Stimulated activated CD8-positive, alpha-beta memory T cell treated with anti-CD3 and anti-CD28 coated beads, Interleukin-15, amount 100 ng/mL, for 1 hour (primary cell): ENCODE measurements at places on chromosomes 7 and 10.

DNA sequence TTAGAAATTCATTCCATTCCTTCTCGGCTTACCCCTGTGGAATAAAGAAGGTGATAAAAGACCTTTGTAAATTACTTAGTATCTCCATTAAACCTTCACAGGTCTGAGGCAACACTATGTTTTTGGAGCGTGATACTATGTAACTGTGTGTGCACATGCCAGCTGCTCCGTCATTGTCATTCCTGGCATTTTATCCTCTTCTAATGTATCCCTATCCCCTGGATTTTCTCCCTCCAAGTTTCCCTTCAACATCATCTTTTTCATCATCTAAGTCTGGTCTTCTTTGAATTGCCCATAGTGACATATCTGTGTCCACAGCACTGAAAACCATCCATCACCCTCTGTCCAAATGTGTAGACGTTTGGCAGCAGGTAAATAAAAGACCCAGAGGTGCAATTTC is 125.7 kb downstream of the TEX36 start:
- no peak for DNase-seq

GRCh38 chr7:128247640-128248194 is 6.6 kb downstream of the LEP start:
- DNase-seq, result no peak

DNA sequence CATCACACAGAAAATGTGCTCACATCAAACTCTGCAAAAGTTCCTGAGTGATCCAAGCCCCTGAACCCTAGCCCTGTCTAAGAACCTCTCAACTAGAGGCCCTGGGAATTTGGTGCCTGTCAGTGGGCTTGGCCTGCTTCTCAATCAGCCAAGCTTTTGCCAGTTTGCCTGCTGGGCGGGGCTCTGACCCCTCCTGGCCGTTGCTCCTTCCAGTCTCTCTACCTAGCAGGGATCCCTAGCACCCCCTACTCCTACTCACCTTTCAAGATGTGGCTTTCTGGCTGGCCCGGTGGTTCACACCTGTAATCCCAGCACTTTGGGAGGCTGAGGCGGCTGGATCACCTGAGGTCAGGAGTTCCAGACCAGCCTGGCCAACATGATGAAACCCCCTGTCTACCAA is 2.1 kb downstream of the KLRG2 start:
- DNase-seq, result no peak

DNA sequence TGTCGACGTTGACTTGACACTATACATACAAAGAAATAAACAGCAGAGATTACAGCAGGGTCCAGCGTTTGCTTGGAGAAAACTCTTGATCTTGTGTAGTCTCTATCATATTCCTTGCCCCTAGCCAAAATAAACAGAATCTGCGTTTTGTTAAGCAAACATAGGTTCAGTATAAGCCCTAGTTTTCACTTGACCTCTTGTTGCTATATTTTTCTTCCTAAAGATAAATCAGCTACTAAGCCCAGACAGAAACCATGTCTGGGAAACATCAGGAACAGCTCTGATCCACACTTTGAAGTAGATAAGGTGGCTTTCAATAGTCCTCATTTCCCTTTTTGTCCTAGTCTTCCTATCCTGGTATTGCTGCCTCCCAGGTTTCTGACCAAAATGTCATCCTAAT is 328.2 kb upstream of the MAGI2 start:
- no peak for DNase-seq

DNA sequence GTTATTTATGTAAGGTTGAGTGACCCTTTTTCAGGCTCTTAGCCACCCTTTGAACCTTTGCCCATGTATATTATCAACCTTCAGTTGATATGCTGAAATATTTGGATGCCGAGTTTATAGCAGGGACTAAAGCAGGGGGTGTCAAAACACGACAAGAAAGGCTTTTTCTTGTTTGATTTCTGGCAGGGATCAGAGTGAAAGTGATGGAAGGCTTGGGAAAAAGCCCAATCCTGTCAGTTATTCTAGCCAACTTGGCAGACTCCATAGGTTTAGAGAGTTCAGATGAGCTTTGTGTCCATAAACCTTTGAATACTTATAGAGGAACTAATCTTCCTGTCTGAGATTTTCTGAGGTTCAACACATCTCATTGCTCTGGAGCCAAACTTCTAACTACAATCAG is 47.5 kb downstream of the INHBA start:
- no peak for DNase-seq
